ENCODE measurements at places on chromosomes 12 and 14.

DNA sequence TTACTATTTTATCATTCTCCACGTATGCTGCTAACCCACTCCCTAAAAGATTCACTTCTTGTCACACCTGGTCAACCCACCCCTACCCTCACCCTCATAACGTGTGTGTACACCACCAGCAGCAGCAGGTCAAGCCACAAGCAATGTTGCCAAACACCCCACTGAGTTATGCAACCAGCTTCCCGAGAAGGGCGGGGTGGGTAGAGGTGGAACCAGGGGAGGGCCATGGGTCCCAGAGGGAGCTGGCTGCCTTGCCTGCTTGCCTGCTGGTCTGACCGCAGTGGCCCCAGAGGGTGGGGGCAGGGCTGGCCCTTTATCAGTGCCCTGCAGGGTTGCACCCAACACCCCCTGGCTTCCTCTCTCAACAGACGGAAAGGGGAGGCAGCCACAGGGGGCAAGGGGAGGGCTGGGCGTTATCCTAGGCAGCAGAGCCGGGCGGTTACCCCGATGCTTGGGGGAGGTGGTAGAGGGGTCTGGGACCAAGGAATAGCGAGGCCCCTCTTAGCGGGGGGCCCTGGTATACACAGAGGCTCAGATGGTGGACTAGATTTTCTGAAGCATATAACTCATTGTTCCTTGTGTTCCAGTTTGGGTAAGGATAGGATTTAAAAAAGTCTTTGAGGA, 3.5 kb upstream of the NFE2 start:
- no peak for DNase-seq

DNA sequence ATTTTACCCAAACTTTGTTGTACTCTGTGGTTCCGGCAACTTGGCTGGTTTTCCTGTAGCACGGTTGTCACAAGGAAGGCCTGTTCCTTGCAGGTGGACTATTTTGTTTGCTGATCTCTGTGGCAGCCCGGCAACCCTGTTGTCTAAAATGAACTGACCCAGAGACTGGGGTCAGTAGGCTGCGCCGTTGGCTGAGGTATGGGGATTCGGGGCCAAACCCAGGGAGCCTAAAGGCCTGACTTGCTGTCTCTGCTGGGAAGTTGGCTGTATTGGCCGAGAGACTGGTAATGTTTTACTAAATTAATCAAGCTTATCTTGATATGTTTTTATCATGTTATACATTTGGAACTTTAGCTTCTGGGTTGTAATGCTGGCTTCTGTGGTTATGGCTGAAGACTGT, 13.8 kb downstream of the SMIM41 start:
- no peak for DNase-seq

GRCh38 chr14:58245562-58245961, 919 bp downstream of the PSMA3 start:
- no peak for DNase-seq

GRCh38 chr12:47967461-47968321, 4.3 kb downstream of the TMEM106C start:
- no peak for DNase-seq

GRCh38 chr12:86006727-86007126, 132.6 kb downstream of the NTS start:
- DNase-seq = no peak

- DNase-seq = no peak
These were observed 2.2 kb downstream of the BAZ1A start for GRCh38 chr14:34872822-34873588.

GRCh38 chr12:4025181-4026019, 152.2 kb upstream of the PARP11 start:
- no peak for DNase-seq

- DNase-seq = no peak
These were observed 16.4 kb downstream of the OTUB2 start for GRCh38 chr14:94042433-94043091.

DNA sequence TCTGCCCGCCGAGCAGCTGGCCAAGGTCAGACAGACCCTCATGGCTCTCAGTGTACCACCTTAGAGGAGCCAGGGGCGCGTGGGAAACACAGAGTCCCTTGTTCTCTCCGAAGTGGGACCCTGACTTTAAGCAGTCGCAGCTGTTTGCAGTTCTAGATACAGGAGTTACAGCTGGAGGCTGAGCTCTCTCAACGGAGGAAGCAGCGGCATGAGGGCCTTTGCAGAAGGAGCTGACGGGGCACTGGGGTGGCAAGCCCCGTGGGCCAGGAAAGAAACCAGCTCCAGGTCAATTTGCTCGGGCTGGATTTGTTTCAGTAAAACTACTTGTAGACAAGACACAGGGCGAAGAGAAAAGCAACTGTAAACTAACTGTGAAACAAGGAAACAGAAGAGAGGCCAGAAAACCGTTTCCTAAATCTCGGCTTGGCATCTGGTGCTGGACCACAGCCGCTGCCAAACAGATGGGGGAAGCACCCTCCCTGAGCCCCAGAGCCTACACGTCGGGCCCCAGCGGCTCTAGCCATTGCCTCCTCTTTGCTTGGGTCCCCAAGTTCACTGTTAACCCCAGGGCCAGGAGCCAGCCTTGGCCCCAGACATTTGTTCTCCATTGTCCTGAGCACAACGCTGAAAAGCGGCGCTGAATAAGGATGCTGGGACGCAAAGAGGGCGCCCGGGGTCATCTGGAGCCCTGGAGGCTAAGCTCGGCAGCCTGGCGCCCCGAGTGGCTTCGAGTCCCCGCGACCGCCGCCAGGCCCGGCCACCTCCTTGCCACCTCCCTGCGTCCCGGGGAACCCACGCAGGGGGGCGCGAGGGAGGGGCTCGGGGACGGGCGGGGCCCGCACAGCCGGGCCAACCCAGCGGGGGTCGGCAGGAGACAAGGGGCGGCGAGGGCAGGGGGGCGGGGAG, 914 bp upstream of the PACS2 start:
- DNase-seq = no peak

DNA sequence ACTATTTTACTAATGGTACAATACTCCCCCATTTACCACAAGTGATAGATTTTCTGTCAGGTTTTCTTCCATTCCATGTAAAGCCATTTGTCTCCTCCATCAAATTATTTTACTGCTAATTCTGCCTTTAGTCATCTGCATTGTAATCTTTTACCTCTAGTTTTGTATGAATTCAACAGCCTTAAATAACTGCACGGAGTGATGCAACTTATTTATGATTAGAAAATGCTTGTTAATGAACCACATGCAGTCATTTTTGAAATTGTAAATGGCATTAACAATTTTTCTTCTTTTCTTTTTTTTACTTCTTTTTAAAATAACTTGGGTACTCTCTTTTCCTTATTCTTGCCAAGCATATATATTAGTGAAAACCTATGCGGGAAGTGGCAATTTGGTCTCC, 71.5 kb downstream of the RESF1 start:
- DNase-seq = no peak

DNA sequence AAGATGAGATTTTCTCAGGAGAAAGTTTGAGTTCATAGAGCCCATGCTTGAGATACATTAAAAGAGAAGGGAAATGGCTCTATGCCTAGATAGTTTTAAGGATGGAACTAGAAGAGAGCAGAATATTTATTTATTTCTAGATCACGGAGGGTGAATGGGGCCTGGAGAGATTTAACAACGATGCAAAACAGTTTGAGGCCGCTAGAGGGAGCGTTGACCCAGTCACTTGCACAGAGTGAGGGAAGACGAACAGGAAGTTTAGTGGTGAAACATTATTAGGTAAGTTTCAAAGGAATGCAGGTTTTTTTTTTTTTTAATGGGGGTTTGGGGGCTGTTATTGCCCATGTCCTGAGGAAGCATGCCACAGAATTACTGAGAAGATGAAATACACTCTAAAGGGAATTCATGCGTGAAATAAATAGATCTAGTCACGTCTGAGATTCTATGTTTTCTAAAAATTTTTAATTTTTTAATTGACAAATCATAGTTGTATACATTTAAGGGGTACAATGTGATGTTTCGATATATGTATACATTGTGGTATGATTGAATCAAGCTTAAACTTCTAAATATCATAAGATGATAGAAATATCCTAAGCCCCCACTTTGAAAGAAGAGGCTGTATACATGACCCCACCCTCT, 14.8 kb upstream of the PPP1R1A start:
- peak; percentile 43 for DNase-seq

GRCh38 chr14:103480595-103480994, 42.0 kb downstream of the CKB start:
- no peak for DNase-seq

GRCh38 chr14:32104308-32104707, 27.2 kb downstream of the ARHGAP5 start:
- DNase-seq = no peak

- DNase-seq = no peak
These were observed 111.0 kb downstream of the SCARB1 start for GRCh38 chr12:124752437-124753227.

DNA sequence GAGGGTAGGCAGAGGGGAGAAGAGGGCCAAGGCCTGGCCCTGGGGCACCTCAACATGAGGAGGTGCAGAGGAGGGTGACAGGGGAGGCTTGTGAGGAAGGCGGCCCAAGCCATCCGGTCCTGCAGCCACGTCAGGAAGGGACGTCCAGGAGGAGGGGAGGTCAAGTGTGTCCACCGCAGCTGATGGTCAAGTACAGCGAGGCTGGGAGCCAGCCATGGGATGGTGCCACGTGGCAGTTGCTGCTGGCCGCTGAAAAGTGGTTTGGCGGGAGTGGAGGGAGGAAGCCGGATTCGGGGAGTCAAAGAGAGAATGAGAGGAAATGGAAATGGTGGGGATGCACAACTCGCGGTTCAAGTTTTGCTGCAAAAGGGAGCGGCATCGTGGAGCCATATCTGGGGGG, 41.2 kb downstream of the PRIMA1 start:
- DNase-seq = no peak

- no peak for DNase-seq
These were observed 40.9 kb downstream of the PELI2 start for GRCh38 chr14:56159066-56159465.

- DNase-seq = no peak
These were observed 27.1 kb upstream of the DICER1 start for GRCh38 chr14:95184413-95184790.

GRCh38 chr12:131415781-131416180, 295.1 kb upstream of the SFSWAP start:
- DNase-seq = no peak

DNA sequence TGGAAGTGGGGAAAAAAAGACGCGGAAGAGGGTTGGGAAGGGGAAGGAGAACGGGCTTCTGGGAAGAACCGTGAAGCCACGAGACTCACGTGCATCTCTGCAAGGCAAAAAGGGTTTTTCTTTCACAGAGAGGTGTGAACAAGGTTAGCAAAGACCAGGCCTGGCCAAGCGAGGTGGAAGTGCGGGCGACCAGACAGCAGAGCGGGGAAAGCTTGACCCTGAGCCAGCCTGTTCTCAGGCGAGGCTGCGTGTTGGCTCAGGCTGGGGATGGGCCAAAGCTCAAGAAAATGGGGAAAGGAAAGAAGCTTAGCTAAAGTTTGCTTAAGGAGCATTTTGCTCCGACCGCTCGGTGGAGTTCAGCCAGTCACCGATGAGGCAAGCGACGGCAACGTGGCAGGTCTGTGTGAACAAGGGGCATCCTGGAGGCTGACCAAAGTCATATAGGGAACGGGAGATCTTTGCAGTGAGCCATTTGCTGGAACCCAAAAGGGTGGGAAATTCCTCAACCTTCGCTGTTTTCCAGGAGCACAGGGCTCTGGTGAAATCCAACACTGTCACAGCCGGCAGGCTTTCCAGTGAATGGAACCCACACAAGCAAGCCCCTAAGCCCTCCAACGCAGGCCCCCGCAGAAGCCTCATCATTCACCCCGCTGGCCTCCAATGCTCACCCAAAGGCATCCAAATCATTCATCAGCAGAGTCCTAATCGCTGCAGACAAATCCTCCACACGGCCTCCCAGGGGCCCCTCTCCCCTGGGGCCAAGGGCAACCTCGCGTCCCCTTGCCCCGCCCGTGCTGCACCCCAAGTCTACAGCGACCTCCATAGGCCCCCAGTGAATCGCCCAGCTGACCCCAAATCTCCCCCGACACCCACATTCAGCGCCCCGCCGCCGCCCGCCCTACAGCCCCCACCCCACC, 754 bp downstream of the ZNF605 start:
- DNase-seq = no peak

DNA sequence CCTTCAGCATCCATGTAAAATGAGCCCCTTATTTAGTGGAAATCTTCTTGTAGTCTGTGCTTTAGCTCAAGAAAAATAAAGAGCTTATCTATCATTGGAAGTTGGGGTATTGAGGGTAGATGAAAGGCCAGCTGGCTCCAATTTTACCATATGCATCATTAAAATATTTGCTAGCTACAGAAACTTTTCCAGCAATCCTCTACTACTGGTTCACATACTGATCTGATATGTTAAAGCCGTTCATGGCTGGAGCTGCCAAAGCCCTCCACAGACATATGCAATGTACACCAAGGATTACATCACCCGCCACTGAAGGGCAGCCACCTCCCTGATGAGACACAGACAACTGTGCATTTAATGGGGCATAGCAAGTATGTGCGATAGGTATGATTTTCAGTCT, 1205.3 kb downstream of the GALC start:
- DNase-seq = no peak

DNA sequence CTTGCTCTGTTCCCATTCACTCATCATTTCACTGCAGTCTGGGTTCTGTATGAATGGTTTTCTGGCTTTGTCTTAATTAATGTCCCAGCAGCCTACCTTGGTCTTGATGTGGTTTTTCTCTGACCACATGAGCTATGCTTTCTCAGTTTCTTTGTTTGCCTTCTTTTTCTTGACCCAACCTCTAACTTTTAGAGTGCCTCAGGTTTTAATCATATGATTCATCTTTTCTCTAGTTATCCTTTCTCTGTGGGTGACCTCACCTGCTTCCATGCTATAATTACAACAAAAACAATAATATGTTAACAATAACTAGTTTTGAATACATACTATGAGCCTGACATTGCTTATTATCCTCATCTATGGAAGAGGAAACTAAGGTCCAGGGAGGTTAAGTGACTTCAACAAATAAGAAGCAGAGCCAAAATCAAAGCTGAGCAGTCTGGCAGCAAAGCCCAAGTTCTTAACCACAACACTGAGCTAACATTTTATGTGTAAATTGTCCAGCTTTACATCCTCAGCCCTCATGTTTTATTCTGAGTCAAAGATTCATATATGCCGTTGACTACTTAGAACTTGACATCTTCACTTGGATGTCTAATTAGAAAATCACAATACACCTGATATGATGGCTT, 4.7 kb upstream of the EPYC start:
- no peak for DNase-seq

DNA sequence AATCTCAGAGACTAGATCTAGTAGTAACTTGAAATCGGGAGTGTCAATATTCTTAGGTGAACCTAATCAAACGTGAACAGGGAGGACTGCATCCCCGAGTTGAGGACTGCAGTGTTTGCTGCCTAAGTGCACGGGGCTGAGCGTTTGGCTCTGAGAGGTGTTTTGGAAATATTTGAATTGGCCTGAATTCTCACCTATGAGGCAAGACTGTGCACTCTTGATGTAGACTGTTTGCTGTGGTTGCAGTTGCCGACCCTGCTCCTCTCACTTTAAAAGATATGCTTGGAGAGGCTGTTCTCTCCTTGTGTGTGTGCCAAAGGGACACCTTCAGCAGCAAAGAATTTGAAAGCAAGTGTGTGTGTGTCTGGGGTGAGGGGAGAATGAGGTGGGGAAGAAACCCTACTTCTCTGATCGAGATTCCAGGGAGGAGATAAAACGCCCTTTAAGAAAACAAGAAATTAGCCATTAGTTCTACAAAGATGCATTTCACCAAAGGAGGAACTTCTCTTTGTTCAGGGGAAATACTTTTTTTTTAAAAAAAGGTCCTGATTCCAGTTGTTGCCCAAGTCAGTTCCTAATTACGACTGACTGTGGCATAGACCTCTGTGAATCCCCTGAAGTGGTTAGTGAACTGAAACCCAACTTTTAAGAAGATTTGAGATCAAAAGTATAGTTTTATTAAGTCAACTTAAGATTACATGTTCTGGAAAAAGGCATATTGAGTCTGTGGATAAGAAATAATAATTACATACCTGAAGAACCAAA, 106.6 kb downstream of the DYRK2 start:
- DNase-seq = no peak

All from T-helper 9 cell (primary cell).